ENCODE measurements at places on chromosomes 1 and 21.

DNA sequence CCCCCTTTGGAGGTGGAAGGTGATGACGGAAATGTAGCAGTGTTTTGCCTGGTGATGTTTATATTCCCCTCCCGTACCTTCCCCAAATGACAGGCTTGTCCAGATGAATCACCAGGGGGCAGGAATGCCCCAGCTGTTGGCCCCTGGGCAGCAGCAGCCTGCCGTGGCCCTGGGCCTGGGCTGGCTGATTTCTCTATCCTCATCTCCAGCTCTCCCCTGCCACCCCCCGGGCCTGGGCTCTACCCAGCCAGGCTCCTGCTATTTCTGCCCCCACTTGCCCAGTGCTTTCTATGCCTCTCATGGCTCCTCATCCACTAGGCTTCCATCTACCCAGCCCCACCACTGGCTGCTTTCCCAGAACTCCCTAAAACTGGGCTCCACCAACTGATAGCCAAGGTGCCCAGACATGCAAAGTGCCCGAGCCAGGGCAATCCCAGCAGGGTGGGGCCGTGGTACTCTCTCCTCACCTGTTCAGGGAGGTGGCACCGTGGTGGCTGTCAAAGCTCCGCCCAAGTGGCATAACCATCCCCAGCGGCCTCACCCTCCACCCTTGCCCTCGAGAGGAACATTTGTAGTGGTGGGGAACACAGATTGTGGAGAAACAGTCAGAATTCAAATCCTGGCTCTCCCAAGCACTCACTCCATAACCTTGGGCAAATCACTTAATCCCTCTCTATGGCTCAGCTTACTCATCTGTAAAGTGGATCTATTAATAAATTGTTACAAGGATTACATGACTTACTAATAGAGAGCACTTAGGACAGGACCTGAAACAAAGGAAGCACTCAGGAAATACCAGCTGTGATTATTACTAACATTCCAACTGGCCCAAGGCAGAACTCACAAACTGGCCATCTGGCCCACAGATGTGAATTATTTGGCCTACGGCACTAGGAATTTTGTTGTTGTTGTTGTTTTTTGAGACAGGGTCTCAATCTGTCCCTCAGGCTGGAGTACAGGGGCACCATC is 12.8 kb upstream of the ECE1 start:
- no peak for DNase-seq

- DNase-seq, result peak; percentile 33
Measured at GRCh38 chr1:192654591-192655251, 18.8 kb downstream of the RGS13 start.

DNA sequence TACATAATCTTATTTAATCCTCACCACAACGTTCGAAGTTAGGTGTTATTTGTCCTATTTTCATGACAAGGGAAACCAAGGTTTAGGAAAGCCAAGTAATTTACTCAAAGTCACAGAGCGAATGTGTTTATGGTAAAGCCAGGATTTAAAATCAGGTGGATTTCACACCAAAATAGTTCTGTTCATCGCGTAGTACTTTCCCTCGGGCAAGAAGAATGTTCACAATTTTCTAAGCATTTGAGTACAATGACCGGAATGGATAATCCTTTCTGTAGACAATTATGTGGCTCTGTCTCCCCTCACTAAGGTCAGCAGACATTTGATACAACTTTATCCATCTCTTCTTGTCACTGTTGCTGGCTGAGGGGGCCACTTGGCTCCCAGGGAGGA is 204.2 kb downstream of the ST6GALNAC3 start:
- no peak for DNase-seq

DNA sequence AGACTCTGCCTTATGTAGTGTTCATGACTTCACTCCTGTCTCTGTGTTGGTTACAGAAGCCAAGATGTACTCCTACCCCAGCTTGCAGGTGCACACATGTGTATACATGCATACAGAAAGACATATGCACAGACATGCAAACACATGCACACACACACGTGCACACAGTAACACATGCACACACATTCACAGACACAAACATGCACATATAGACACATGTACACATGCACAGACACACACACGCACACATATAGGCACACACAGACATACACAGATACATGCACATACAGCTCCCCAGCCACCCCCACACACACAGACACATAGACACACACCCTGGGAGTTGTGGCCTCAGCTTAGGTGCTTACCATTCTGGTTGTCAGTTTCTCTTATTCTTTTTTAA is 362.6 kb upstream of the C1orf174 start:
- no peak for DNase-seq

DNA sequence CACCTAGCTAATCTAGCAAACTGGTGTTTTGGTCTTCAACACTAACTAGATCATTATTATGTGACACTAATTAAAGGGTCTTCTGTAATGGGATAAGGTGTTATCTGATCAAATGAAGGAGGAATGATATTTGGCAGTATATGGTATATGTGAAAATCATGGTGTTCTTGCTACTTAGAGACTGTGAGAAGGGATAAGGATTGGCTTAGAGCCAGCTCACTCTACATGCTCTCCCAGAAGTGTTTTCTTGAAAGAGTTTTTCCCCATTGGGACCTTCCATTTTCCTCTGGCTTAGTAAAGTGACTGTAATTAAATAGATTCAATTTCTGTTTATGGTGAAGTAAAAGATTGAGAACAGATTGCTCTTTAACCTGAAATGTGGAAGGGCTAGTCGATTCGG is 71.2 kb upstream of the RGL1 start:
- DNase-seq, result no peak

GRCh38 chr1:170436928-170437327 is 95.0 kb upstream of the GORAB start:
- no peak for DNase-seq

DNA sequence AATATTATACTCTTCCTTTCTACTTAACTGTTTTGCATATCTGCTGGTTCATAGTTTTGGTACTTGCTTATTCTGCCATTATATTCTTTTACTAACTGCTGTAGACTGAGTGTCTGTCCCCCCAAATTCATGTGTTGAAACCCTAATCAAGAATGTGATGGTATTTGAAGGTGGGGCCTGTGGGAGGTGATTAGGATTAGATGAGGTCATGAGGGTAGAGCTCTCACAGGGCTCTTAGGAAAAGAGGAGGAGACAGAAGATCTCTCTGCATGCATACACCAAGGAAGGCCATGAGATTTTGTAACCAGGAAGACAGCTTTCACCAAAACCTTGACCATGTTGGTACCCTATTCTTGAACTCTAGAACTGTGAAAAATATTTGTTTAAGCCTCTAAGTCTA is 354.1 kb upstream of the B3GALT2 start:
- DNase-seq, result no peak

DNA sequence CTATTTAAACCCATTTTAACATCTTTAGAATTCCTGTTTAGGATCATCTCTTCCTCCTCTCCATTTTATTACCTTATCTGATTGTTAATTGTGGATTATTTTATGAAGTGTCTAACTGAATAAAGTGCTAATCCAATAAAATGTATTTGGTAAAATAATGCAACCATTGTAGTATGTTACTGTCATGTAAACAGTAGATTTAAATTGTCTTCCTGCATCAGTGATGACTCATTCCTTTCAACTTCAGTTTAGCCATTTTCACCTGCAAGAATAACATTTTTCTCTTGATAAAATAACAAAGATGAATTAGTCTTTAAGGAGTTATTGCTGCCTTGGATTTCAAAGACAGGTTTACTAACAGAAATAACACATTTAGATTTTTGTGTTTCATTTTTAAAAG is 5.4 kb downstream of the PPP2R5A start:
- no peak for DNase-seq

DNA sequence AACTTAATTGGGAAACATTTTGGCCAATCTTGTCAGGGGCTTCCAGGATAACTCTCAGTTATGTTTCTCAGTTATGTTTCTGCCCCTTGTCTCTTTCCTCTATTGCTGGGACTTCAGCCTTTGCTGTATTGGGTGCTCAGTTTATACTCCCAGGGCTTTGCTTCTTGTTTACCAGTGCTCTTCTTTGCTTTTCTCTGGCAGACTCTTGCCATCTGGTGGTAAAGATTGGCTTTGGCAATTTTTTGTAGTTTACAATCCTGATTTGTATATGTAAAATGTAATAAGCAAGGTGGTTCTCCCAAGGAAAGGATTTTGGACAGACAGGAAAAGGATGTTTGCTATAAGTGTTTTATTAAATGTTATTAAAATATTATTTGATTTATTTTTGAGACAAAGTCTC is 37.9 kb downstream of the FABP3 start:
- DNase-seq, result no peak

GRCh38 chr1:109264379-109264755 is 15.0 kb downstream of the CELSR2 start:
- DNase-seq, result no peak

- DNase-seq, result no peak
Measured at GRCh38 chr1:172719066-172719627, 60.2 kb downstream of the FASLG start.

DNA sequence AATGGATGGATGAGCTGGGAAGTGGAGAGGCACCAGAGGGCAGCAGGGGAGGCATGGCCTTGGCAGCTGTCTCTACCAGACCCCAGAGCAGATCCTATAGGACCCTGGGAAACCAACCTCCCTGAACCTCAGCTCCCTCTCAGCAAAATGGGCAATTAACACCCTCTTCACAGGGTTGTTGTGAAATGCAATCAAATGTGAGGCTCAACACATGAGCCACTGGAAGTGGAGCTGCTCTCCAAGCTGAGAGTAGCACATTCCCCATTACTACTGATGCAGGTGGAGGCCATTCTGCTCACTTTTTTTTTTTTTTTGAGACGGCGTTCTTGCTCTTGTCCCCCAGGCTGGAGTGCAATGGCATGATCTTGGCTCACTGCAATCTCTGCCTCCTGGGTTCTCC is 6.5 kb upstream of the SYNC start:
- no peak for DNase-seq

DNA sequence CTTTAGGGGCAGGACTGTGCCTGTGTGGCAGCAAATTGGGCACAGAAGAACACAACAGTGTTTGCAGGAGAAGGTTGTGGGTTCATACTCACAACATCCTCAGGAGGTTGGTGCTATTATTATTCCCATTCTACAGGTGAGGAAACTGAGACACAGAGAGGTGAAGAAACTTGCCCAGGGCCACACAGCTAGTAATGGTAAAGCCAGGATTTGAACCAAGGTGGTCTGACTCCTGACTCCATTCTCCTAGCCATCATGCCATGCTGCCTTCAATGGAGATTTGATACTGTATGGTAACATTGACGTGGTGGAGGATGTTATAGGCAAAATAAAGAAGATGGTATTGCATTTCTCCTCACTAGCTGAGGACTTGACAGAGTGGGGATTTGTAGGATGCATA is 334.2 kb downstream of the RPS6KC1 start:
- no peak for DNase-seq

- no peak for DNase-seq
Measured at GRCh38 chr1:190177555-190177954, 300.1 kb downstream of the BRINP3 start.

DNA sequence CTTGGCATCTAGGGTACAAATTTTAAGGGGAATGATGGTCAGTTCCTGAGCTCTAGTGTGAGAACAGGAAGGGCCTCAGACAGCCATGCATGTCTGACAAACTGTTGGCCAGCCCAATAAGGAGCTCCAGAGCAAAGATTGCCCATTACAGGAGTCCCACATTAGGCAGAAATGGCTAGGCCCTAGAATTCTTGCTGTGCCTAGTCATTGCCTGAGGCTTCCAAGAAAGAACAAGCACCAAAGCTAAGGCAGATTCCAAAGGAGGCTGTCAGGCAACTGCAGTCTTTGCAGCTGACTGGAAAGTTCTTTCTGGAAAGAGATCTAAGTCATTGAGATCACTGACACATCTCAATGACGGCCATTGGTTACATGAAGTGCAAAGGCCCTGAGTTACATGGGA is 3.9 kb upstream of the STIL start:
- DNase-seq, result no peak

DNA sequence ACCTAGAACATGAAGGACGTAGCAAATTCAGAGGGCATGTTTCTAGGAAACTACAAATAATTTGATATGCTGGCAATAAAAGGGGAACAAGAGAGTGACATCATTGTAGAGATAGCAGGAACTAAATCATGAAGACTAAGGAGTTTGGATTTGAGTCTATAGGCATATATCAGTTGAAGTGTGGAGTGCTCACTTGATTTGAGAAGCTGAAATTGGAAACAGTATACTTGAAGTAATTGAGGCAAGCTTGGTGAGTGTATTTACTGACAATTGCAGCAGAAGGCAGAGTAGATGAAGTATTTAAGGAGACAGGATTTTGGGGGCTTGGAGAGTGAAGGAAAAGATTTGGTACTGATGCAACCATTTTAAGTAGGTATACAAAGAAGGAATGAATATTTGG is 6.4 kb upstream of the TMCO2 start:
- DNase-seq, result no peak

- no peak for DNase-seq
Measured at GRCh38 chr1:60886090-60886489, 196.3 kb upstream of the NFIA start.
